T-helper 2 cell (primary cell): ENCODE measurements at places on chromosomes 1 and 21.

DNA sequence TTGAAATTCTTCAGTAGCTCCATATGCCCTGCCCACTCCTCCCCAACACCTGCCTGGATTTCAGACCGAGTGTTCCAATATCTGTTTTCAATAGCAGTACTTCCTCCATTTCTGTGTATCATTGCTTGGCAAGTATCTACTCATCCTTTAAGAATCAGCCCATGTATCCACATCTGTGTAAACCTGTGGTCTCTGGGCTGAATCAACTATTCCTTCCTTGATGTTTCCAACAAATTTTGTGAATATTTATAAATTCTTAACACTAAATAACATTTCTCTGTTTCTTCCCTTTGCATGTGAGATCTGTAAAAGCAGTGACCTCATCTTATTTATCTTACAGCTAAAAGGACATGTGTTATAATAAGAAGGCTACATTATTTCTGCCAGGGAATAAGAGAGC is 26.0 kb upstream of the UAP1 start:
- no peak for DNase-seq

- DNase-seq: no peak
Measured at GRCh38 chr1:223887747-223888418, 42.1 kb upstream of the TP53BP2 start.

GRCh38 chr1:1130206-1131120 is 14.6 kb upstream of the C1orf159 start:
- no peak for DNase-seq

DNA sequence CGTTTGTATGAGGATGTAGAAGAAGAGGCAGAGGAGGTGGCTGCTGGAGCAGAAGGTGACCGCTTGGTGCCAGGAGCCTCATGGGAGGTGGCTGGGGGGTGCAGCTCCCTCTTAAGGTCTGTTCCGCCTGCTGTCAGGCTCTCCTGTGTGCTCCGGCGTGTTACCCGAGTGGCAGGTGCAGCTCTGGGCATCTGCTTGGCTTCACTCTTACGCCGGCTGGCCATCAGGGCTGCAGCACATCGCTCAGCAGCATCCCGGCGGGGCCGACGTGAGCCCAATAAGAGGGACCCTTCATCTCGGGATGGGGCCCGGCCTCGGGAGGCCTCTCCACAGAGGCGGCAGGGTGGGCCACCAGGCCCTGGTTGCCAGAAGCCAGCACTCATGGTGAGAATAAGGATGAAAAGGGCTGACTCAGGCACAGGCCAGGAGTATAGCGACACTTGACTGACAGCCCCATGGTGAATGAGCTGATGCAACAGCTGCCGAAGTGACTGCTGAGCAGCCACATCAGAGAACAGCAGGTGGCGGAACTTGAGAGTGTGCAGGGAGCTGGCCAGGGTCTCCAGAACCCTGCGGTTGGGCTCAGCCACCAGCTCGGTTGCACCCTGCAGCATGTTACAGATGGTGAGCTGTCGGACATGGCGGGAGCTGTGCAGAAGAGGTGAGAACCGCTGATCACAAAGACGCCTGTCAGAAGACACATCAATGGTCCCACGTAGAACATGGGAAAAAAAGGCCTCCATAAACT is 17.5 kb downstream of the LRRC41 start:
- DNase-seq: no peak

DNA sequence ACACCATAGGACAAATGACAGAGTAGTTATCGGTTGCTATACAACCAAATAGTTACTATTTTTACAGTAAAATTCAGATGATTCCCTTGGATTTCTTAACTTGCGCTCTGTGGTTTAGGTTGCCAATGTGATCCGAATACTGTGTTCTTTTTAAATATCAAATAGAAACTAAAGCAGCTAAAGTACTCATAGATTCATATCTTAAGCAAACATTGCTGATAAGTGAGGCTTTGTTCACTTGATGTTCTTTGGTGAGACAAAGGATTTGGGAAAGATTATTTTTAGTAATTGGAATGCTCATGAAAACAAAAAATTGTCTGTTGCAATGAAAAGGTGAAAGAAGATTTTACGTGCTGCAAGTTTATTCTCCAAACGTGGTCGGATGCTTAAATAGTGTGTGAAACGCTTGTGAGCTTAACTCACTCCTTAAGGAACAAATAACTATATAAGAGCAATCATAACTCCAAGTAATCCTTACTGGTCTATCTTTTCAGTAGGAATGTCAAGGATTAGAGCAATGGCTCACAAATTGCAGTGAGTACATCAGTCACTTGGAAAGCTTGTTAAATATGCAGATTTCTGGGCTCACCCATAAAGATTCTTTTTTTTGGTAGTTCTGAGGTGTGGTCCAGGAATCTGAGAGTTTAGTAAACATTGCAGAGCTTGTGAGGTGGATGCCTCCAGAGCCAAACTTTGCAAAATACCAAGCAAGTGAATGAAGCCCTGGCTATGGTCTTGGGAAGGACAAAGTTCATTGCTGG is 31.8 kb upstream of the PDC start:
- DNase-seq: no peak
